ENCODE measurements at places on chromosomes 12 and 14.
A peak's percentile ranks its signal among the peaks of the same experiment; 100 is the strongest.

DNA sequence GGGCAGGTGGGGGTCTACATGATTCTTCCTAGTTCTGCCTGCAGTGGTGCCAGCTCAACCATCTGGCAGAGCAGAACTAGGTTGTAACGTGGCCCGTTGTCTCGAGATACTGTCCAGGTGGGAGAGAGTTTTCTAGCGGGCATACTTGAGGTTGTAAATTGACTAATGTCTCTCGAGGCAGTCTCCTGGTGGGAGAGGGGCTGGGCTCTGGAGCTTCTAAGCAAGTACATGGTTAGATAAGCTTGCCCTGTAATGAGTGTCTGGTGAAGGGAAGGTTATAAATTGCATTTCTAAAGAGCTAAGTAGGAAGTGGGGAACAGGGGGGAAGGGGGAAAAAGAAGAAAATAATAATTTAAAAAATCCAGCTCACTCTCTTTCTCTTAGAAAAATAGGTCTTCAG is 18.1 kb downstream of the BDKRB1 start:
- H3K4me3 ChIP-seq, result no peak overlapping the region
- peaks cover 10% of the 10 kb centered on the region for H3K36me3 ChIP-seq
- peaks cover 14% of the 10 kb centered on the region for H3K4me1 ChIP-seq
- no peak for DNase-seq

DNA sequence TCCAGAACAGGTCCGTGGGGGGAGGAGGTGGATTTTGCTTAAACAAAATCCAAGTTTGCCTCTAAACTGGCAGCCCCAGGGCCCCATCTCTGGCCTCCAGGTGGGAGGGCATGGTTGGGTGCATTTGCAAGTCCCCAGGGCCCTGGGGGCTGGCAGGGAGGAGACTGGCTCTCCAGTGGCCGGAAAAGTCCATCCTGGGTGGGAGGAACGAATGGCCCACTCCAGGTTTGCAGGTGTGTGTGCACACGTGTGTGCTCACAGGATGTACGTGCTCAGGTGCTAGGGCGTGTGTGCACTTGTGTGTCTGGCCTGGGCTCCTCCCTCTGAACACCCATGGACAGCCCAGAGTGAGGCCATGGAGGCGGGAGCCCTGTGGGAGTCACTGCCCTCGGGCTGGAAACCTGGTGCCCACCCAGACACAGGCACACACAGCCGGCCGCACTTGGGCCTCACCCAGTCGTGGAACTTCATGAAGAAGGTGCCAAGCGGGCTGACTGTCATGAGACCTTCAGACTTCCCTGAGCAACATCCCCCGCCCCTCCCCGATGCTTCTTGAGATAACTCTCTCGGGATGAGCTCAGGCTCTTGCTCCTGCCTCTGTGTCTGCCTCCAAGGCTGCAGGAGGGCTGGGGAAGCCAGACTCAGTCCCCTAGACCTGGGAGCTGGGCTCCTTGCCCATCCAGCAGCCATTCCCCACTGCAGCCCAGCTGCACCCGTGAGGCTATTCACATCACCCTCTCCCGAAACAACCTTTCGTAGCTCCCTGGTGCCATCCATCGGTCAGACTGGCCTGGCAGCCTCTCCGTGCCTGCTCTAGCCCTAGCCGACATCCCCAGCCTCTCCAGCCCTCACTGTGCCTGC is 9.4 kb downstream of the AHNAK2 start:
- peak overlapping the region; percentile 51 for H3K4me3 ChIP-seq
- H3K27ac ChIP-seq, result no peak overlapping the region
- H3K27me3 ChIP-seq, result peaks cover 13% of the 10 kb centered on the region
- H3K4me1 ChIP-seq, result peaks cover 23% of the 10 kb centered on the region
- no peak for DNase-seq
- H3K36me3 ChIP-seq, result no peaks in the 10 kb centered on the region

- no peaks in the 10 kb centered on the region for H3K36me3 ChIP-seq
- no peak for DNase-seq
- no peak overlapping the region for H3K27ac ChIP-seq
- peaks cover 41% of the 10 kb centered on the region for H3K27me3 ChIP-seq
Observed at GRCh38 chr14:98187281-98187680, 1084.7 kb downstream of the BCL11B start.

DNA sequence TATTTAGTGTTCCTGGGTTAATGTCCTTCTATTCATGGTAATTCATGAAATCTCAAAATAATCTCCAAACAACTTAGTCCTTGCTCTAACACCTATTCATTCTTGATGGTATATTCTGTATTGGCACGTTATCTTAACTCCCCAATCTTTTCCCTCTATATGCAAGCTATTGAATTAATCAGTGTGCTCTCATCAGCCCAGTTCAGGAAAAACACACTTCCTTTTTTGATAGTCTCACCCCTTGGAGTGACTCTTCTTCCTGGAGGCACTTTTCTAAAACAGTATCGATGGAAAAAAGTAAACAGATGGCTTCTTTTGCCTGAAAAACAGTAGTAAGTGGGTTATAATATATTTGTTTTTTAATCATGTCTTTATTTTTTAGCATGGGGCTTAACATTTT is 28.6 kb downstream of the TULP3 start:
- H3K36me3 ChIP-seq, result peaks cover 78% of the 10 kb centered on the region
- H3K4me3 ChIP-seq, result no peak overlapping the region
- H3K4me1 ChIP-seq, result no peaks in the 10 kb centered on the region
- peaks cover 3% of the 10 kb centered on the region for H3K27me3 ChIP-seq
- DNase-seq, result no peak
- H3K27ac ChIP-seq, result no peak overlapping the region

DNA sequence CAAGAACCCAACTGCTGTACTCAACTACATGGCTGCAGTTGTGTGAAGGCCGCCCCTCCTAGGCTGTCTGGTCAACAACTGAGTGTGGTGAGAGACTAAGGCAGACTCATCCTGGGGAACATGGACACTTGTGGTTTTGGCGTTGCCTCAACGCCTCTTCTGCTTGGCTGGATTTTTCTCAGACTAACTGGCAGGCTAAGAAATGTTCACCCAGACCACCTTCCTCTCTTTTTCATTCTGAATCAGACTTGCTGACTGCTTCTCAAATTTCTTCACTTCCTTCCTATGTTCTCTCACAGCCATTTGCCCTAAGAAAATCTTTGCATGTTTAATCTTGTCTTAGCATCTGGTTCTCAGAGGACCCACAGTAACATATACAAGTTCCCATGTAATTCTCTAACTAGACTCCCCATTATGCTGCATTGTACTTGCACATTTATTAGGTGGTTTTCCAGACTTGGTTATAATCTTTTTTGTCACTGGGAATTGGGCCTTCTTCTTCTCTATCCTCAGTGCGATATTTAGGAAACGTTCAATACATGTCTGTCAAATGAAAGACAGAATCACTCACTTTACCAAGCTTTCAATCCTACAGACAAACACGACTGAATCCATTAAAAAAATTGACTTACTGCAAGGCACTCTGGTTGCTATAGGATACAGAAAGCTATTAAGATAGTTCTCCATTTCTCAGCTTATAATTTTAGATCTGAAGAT is 327.6 kb downstream of the CCER1 start:
- H3K27me3 ChIP-seq, result no peaks in the 10 kb centered on the region
- H3K36me3 ChIP-seq, result no peaks in the 10 kb centered on the region
- H3K4me3 ChIP-seq, result no peak overlapping the region
- DNase-seq, result no peak

DNA sequence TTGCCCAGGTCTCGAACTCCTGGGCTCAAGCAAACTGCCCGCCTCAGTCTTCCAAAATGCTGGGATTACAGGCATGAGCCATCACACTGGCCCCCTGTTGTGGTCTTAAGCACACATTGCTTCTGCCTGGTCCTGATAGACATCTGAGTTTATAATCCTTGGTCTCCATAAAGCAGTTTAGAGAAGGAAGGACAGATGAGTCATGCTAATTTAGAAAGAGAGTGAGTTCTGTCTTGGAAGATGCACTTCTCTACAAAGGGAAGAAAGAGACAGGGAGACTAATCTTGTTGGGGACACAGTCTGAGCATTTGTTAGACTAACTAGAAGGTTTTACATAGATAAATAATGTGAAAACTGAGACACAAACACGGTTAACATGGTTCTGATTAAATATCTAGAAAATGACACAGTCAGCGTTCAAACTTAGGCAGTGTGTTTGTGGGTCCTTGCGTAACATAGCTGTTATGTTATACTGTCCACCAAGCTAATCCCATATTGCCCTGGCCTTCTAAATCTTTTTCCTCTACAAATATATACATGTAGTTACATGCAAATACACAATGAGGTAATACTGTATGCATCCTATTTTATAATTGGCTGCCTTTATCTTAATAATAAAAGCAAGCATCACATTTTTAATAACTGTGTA is 31.0 kb downstream of the SAMD4A start:
- H3K4me3 ChIP-seq, result no peak overlapping the region
- H3K36me3 ChIP-seq, result no peaks in the 10 kb centered on the region
- no peak for DNase-seq
- no peaks in the 10 kb centered on the region for H3K27me3 ChIP-seq
- peaks cover 20% of the 10 kb centered on the region for H3K4me1 ChIP-seq
- no peak overlapping the region for H3K27ac ChIP-seq

- no peak for DNase-seq
- H3K36me3 ChIP-seq, result no peaks in the 10 kb centered on the region
- no peak overlapping the region for H3K27ac ChIP-seq
Observed at GRCh38 chr12:55624056-55624455, 12.6 kb upstream of the OR10P1 start.

DNA sequence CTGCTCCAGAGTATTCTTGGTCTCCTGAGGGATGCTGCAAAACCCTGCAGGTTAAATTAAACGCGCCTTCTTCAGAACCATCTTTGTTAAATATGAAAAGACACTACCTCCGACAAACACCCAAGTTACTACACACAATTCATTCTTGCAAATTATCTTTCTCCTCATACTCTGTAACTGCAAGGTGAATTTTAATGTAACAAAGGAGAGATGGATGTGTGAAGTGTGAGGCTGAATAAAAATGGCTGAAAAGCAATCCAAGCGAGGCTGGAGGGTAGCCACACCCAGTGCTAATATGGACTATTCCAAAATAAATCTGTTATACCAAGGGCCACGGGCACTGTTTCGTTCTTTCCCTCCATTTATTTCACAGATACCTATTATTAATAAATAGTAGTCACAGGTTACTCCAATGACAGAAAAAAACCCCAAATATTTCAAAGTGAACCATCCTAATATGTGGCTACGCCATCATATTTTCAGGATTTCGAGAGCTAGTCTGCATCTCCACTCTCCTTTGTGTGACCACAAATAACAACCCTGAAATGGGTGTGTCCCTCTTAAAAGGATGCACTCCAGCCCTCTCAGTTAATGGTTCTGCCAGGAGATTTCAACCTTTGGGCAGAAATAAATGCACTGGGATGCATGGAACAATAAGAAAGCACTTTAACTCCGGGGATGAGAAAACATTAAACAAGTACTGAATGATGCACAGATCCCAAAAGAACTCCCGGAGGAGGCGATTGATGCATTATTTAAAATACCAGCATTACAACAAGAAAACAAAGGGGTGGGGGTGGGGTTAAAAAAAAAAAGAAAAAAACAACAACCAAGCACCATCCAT is 53.1 kb upstream of the CCDC175 start:
- peaks cover 11% of the 10 kb centered on the region for H3K4me1 ChIP-seq
- H3K4me3 ChIP-seq, result peak overlapping the region; percentile 82
- no peak for DNase-seq
- H3K36me3 ChIP-seq, result no peaks in the 10 kb centered on the region
- no peak overlapping the region for H3K27ac ChIP-seq

DNA sequence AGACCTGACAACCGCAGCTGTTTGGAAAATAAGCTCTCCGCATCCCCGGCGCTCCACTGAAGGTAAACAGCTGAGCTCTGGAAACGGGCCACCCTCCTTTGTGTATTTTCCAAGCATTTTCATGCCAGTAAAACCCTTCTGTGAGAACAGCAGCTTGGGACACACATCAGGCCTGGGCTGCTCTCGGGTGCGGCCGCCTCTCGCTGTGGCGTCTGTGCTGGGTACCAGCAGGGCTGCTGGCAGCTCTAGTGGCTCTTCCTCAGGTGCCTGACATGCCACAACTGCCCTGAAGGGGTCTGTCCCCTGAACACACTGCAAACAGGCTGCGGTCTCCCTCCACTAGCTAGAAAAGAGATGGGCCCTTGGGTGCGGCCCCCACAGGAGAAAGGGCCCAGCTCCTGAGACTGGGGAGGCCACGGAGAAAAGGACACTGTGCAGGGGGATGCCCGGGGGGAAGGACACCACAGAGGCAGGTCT is 96.3 kb downstream of the ITPK1 start:
- DNase-seq, result no peak
- no peak overlapping the region for H3K4me3 ChIP-seq
- no peak overlapping the region for H3K27ac ChIP-seq
- H3K36me3 ChIP-seq, result peaks cover 4% of the 10 kb centered on the region

DNA sequence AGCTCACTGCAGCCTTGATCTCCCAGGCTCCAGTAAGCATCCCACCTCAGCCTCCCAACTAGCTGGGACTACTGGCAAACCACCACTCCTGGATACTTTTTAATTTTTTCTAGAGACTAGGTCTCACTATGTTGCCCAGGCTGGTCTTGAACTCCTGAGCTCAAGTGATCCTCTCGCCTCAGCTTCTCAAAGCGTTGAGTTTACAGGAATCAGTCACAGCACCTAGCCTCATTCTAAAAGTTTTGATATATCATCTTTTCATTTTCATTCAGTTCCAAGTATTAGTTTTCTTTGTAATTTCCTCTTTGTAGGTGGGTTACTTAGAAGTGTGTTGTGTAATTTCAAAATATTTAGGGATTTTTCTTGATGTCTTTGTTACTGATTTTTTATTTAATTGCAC is 9.6 kb downstream of the CBX5 start:
- no peak for DNase-seq
- no peak overlapping the region for H3K4me3 ChIP-seq
- H3K27ac ChIP-seq, result peak overlapping the region; percentile 79
- H3K36me3 ChIP-seq, result peaks cover 83% of the 10 kb centered on the region

DNA sequence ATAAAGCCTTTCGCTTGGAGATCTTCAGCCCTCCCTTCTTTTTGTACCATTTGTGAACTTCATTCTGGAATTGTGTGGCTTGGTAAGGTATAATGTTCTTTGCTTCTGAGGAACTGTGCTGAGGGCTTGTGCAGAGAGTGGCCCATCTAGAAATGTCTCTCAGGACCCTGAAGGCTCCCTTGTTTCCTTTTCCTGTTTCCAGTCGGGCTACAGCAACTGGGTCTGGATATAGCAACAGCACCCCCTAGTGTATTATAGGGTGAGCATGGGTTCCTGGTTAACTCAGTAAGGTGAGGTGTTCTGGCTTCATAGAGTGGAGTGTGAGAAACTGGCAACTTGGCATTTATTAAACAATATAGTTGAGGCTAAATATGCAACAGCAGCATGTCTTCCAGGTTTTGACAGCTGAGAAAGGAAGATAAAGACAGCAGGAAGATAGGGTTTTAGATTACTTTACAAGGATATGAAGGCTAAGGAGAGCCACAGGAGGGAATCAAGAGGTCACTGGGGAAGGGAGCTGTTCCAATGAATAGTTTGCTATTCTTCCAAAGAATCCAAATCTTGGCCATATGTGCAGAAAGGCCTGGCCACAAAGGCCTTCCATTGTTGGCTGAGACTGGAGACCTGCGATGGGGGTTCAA is 49.1 kb upstream of the RNU6-8 start:
- H3K4me3 ChIP-seq, result no peak overlapping the region
- peak; percentile 48 for DNase-seq
- H3K4me1 ChIP-seq, result no peaks in the 10 kb centered on the region
- H3K27ac ChIP-seq, result no peak overlapping the region

- H3K4me3 ChIP-seq, result no peak overlapping the region
- no peaks in the 10 kb centered on the region for H3K4me1 ChIP-seq
- no peaks in the 10 kb centered on the region for H3K36me3 ChIP-seq
- H3K27me3 ChIP-seq, result peaks cover 2% of the 10 kb centered on the region
Observed at GRCh38 chr12:121184984-121185889, 24.7 kb upstream of the P2RX4 start.

- H3K4me3 ChIP-seq, result no peak overlapping the region
- H3K27me3 ChIP-seq, result no peaks in the 10 kb centered on the region
- no peak for DNase-seq
Observed at GRCh38 chr12:78271546-78271945, 440.9 kb downstream of the NAV3 start.

All from nephron progenitor cell (in vitro differentiated cells).